NCI-H187 (cell line): ENCODE measurements at places on chromosomes 2 and 18.

DNA sequence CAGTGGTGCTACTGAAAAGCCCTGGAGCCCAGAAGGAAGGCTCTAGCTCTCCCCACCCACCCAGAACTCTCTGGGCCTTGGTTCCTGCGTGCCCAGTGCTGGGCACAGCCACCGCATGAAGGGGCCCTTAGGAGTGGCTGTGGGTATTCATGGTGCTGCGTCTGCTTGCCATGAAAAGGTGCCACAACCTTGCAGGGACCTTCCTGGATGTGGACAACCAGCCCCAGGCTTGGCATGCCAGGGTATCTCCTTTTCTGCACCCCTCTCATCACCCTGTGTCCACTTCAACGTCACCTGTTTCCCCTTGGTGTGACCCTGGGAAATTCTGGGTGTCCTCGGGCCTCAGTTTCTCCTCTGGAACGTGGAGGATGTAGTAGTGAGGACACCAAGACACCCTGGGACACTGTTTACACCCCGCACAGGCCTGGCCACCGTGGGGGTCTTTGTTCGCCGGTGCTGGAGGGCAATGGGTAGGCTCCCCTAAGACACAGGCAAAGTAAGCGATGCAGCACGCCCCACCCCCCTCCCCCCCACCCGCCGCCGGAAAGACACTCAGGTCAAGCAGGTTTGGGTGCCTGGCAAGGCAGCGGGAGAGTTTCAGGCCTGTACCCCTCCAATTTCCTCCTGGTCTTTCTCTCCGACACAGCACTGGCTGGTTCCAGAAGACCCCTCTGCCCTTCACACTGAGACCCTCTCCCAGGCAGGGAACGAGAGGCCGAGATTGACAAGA lies 34.8 kb upstream of the TAF1B start:
- no peak for DNase-seq

- DNase-seq = no peak
These were observed 416.1 kb downstream of the ARHGAP15 start for GRCh38 chr2:143545059-143545948.

DNA sequence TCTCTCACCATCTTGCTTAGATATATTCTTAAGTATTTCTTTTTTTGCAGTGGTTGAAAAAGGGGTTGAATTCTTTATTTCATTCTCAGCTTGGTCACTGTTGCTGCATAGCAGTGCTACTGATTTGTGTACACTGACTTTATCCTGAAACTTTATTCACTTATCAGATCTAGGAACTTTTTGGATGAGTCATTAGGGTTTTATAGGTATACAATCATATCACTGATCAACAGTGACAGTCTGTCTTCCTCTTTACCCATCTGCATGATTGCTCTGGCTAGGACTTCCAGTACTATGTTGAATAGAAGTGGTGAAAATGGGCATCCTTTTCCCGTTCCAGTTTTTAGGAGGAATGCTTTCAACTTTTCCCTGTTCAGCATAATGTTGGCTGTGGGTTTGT lies 6.5 kb downstream of the STARD6 start:
- DNase-seq = no peak

GRCh38 chr2:141038341-141038740 lies 1092.5 kb downstream of the LRP1B start:
- no peak for DNase-seq

- DNase-seq = peak; percentile 33
These were observed 76.0 kb downstream of the TGIF1 start for GRCh38 chr18:3525870-3526420.

GRCh38 chr2:44833171-44834069 lies 108.1 kb upstream of the SIX3 start:
- DNase-seq = no peak

DNA sequence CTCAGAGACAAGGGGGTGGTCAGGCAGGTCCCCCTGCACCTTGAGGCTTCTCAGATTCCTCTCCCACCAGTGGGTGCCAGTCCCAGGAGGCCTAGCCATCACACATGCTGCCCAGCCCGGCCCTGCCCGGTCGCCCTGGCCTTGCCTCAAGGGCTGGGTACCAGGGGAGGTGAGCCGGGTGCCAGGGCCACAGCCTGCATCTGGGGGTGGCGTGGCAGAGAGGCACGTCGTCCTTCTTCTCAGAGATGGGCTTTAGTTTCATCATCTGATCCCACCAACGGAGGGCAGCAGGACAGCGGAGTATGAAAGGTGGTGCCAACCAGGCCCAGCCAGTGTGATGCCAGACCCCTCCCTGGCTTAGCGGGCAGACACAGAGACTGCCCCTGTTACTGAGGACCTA lies 161.7 kb downstream of the TFCP2L1 start:
- DNase-seq = no peak

GRCh38 chr2:127675331-127676261 lies at the start of gene LIMS2:
Gene LIMS2 (minus strand): TSS chr2:127675530. CDS start chr2:127675024, 506 bp downstream.
- DNase-seq = no peak
